ENCODE measurements at places on chromosomes 12 and 14.

GRCh38 chr12:125377093-125377492 lies 311.9 kb downstream of the AACS start:
- no peak for DNase-seq

- no peak for DNase-seq
Measured at GRCh38 chr12:71797531-71797930, 42.0 kb upstream of the TBC1D15 start.

- no peak for DNase-seq
Measured at GRCh38 chr12:132662901-132663755, 24.0 kb downstream of the POLE start.

DNA sequence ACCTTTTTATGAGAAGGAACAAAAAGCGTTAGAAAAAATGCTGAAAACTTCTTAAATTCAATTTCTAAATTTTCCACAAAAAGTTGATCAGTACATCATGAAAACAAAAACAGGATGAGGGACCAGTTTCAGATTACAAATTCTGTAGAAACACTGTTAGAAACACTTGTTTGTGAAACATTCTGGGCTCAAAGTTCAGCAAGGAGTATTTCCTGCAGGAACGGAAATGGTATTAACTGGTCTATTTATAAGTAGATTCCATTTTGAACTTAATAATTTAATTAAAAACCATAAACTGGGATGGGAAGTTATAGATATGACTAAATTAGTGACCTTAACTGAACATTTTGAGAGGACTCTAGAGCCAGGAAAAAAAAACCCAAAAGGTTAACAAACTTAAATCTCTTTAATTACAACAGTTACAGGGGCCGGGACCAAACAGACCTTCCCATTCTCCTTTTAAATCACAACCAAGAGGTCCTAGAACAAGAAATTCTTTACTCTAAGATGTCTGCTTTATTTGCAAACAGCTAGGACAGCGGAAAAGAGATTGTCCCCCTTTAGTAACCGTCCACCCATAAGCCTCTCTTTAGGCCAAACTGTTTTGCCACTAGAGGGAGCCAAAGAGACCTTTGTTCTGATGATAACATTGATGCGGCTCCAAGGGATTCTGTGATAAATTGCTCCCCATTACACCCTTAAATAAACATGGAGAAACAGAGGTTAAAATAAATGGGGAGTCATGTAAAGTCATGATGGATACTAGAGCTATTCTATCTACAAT lies 69.0 kb upstream of the RERGL start:
- DNase-seq = no peak

- DNase-seq = no peak
Measured at GRCh38 chr14:68539789-68540188, 253.1 kb downstream of the ZFP36L1 start.

GRCh38 chr12:116659771-116660481 lies 77.9 kb downstream of the SPRING1 start:
- no peak for DNase-seq

DNA sequence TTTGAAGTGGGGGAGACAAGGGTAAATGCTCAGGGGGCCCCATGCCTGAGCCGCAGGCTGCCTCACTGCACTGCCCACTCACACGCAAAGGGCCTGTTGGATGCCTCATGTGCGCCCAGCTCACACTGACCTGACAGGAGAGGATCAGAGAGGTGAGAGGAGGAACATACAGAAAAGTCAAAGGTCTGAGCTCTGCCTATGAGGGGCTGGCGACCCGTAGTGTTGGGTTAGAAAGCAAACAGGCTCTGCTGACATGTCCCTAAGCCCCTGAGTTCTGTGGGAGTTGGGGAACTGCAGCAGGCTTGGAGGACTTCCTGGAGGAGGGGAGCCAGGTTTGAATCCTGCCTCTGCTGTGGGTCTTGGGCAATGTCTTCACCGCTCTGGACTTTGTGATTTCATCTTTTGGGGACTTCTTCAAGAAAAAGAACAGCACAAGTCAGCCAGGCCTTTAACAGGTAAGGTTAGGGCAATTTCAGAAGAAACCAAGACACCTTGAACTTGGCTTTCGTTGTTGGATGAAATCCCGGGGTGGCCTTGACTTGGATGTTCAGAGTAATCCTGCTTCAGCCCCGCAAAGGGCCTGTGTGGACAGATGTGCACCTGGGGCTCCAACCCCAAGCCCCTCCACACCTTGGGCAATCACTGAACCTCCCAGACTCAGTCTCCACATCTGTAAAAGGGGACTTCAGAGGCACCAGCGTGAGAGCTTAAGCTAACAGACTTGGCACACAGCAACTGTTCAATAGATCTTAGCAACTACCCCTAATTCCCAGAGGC lies 116.8 kb downstream of the SCARB1 start:
- no peak for DNase-seq

- no peak for DNase-seq
Measured at GRCh38 chr12:71682466-71682865, 3.4 kb upstream of the TMEM19 start.

DNA sequence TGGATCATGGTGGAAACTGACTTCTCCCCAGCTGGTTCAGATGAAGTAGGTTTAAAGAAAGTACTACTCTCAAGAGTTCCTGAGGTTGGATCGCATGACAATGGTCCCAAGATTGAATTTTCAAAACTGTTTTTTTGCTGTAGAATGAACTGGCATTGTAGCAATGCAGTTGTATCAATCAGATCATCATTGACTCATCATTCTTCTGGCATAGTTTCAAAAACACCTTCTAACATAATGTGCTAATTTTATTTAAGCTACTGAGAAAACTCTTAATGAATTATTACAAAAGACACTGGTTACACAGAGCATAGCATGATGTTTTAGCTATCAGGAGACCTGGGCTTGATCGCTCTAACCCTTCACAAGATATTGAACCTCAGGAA lies 384.5 kb upstream of the DCN start:
- DNase-seq = no peak

- no peak for DNase-seq
Measured at GRCh38 chr14:45242706-45243105, 10.3 kb downstream of the MIS18BP1 start.

GRCh38 chr14:104818714-104819161 lies 17.8 kb downstream of the ZBTB42 start:
- no peak for DNase-seq

DNA sequence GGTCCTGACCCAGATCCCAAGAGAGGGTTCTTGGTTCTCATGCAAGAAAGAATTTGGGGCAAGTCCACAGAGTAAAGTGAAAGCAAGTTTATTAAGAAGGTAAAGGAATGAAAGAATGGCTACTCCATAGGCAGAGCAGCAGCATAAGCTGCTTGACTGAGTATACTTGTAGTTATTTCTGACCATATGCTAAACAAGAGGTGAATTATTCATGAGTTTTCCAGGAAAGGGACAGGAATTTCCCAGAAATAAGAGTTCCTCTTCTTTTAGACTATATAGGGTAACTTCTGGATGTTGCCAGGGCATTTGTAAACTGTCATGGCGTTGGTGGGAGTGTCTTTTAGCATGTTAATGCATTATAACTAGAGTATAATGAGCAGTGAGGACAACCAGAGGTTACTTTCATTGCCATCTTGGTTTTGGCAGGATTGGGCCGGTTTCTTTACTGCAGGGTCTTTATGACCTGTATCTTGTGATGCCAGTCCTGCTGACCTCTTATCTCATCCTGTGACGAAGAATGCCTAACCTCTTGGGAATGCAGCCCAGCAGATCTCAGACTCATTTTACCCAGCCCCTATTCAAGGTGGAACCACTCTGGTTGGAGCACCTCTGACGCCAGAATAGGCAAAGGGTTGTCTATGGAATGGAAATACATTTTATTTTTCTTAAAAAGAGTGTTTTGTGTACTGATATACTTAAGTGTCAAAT lies 113.8 kb downstream of the OTOGL start:
- no peak for DNase-seq

- DNase-seq = no peak
Measured at GRCh38 chr12:75917083-75917482, 114.5 kb downstream of the PHLDA1 start.

- no peak for DNase-seq
Measured at GRCh38 chr14:28771168-28771567, 4.6 kb downstream of the FOXG1 start.

- DNase-seq = no peak
Measured at GRCh38 chr14:87613881-87614280, 379.1 kb downstream of the GALC start.

- no peak for DNase-seq
Measured at GRCh38 chr12:46160101-46160980, 108.5 kb downstream of the SLC38A1 start.

GRCh38 chr12:132342251-132343227 lies 13.2 kb upstream of the GALNT9 start:
- no peak for DNase-seq

- no peak for DNase-seq
Measured at GRCh38 chr12:59030415-59030814, 110.1 kb upstream of the LRIG3 start.

DNA sequence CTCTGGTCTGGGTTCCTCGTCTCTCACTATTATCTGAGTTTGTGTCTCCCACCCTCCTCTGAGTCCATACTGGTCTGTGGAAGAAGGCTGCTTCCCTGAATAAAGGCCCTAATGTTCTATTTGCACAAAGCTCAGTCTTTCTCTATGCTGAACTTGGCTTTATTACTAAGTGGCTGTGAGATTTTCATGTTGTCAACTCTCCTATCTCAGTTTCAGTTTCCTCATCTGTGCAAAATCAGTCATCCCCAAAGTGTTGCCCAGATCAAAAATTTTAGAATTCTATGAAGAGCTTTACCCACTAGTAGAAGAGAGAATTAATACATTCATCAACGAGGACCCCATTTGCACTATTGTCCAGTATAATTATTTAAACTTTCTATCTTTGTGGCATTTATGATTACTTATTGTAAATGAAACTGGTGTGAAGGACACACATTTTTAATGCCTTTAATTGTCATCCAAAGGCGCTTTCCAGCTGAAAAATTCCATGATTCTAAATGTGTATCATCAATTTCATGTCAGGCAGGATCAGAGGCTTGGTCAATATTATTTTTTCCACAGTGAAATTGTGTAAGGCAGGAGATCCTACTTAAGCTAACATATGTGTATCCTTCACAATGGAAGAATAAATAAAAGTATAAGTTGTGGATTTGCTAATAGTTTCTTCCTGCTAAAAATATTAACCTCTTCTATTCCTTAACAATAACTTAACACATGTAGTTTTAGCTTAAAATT lies 79.1 kb upstream of the EEA1 start:
- no peak for DNase-seq

- DNase-seq = peak; percentile 28
Measured at GRCh38 chr12:8018666-8019581, 13.6 kb upstream of the FOXJ2 start.

GRCh38 chr14:22668863-22669262 lies 24.7 kb upstream of the OR6J1 start:
- DNase-seq = no peak

- no peak for DNase-seq
Measured at GRCh38 chr14:71270111-71270510, 362.9 kb downstream of the PCNX1 start.

DNA sequence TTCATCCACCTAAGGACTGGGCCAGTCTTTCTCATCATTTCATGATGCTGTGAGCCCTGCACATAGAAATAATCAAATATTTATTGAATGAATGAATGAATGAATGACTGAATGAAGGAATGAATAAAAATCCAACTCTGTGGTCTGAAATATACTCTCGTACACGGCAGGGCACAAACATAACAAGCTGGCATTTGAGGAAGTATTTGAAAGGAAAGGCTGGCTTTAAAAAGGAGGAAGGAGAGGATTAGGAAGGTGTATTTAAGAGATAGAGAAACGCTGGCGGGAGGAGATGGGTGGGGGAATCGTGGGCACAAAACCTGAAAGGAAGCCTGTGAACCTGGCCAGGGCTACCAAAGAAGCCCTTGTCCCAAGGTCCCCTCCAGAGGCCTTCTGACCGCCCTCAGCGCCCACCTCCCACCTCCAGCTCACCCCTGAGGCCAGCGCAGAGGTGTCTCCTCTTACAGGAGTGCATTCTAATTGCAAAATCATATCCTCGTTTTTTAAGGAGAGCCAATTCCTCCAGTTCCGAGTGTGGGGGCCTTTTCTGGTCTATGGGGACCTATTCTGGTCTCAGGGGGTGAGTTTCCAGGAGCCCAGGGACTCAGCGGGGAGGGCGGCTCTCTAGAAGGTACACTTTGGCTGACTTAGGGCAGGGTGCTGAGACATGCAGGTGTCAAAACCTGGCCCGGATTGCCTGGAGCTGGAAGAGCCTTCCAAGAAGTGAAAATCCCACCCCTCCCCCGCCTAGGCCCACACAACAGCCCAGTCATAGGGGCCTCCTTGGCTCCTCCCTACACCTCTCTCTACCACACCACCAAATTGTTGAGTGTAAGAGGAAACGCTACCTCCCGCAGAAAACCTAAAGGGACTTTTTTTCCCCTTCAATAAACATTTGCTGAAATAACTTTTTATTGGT lies 8.7 kb upstream of the JDP2 start:
- no peak for DNase-seq

DNA sequence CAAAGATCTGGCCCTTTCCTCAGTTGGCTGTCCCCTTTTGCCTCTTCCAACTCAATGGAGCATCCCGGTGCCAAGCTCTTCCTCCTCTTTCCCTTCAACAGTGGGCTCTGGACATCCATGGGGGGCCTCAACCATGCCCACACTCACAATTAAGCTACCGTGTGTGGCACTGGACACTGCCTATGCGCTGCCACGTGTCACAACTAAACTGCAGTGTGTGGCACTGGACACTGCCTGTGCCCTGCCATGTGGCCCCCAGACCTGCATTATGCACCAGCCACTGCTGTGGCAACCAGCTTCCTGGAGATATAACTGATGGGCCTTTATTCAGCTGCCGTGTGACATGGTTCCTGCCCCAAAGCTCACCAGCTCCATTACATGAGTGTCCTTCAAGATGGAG lies 179.1 kb downstream of the KCNA5 start:
- no peak for DNase-seq

DNA sequence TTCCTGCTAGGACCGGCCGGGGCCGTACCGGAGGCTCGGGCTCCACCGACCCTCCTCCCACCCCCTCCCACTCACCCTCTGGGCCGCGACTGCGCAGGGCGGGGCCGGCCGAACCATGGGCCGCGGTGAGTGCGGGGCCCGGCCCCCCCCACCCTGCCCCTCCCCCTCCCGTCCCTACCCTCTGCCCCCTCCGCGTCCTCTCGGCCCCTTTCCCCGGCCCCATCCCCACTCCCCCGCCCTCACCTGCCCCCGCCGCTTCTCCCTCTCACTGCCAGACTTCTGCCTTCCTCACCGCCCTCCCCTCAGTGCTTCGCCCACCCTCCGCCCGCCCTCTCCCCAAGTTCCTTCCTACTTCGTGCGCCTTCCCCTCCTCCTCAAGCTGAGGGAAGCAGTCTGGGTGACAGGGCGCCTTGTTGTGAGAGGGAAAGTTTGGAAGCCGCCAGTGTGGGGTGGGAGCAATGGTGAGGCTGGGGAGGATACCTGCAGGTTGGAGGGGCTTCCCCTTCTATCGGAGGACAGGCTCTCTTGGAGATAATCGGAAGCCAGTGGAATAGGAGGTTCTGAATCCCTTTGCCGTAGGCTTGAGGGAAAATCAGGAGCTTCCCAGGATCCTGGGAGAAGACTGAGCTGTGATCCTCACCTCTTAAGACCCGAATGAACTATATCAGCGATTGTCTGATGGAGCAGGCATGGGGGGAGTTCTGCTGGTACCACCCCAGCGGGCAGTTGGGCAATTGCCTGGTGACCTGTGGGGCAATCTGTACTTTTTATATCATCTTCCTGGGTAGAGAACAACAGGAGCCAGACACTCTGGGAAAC lies 472 bp downstream of the MBD6 start:
- DNase-seq = no peak
